ENCODE measurements at places on chromosomes 4 and X.

DNA sequence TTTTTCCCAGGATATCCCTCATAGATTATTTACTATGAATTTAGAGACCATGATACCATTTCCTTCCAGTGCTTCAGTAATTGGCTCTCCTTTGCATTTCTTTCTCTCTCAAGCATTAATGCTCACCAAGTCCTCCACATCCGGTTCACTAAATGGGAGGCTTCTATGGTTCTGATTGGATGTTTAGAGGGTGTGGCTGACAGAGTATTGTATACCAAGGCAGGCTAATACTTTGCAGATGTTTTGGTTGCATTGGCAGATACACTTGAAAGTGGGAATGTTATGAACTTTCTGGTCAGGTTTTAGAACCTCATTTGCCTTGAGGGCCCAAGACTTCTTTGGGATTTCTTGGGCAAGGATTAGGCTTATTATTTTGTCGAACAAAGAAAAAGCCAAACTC is 24.2 kb downstream of the CBLL2 start:
- DNase-seq = no peak

- no peak for DNase-seq
Measured at GRCh38 chr4:127291316-127291715, 341.4 kb upstream of the INTU start.

DNA sequence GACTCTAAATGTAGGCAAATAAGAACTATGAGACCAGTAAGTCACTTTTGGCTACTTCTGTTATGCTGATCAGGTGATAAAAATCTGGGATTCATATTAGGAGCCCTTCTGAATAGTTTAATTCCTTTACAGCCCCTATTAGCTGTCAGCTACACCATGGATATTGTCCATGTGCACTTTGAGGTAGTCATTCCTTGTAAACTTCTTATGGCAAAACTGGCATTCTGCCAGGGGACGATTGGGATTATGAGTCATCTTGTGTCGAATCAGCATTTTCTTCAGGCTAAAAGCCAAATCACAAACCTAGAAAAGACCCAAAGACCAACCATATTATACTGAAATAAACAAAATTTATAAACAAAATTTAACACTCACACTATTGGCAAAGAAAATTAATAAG is 227.6 kb downstream of the PRDM5 start:
- DNase-seq = no peak

GRCh38 chrX:154428176-154429171 is at the start of gene ATP6AP1:
TSS of gene ATP6AP1 (plus strand) at chrX:154428677. CDS start at chrX:154428693, 16 bp downstream.
- peak; percentile 92 for DNase-seq

GRCh38 chr4:3442959-3443749 is 1.4 kb downstream of the HGFAC start:
- peak; percentile 61 for DNase-seq

DNA sequence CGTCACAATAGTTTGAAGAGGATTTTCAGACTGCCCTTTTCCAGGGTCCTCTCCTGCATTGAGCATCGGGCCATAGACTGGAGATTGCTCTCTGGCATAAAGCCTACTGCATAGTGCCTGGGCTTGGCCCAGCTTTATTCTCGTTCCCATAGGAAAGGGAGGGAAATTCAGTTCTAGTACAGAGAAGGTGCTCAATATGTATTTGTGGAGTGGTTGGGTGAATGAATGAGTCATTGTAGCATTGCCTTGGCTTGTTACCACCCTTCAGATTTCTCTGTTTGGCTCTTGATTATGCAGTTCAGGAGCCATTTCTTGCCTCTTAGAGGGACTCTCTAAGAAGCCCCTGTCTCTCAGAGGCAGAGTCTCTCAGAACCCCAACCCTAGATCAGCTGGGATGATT is 2.6 kb downstream of the TMEM35A start:
- no peak for DNase-seq

DNA sequence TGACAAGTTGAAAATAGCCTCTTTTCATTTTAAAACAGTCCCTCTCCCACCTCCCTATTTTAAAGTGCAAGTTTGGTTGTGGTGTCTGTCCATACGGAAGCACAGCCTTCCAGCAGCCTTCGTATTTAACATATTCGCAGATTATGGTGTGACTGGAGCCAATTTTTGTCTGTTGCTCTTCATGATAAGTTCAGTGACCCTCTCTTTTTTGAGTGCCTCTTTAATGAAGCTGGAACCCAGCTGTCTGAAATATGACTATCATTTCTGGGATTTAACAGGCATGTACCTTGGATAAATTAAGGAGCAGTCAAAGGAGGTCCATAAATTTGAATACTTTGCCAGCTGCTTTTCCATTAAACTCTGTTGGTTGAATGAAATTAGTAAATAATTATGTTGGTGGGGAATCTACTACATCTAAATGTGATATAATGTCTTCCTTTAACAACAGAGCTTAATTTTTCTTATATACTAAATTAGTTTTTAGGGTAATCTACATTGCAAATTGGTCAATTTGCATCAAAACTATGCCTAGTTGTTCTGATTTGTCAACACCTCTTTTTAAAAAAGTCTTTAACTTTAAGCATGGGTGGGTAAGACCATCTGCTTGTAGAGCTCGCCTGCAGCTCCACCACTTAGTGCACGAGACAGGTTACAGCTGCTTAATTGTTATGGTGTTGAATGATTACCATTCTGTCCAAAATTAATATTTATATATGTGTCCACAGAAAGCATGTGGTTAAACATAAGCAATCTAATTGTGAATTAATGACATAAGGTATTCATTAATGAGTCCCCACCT is 216.6 kb downstream of the DCTD start:
- no peak for DNase-seq

DNA sequence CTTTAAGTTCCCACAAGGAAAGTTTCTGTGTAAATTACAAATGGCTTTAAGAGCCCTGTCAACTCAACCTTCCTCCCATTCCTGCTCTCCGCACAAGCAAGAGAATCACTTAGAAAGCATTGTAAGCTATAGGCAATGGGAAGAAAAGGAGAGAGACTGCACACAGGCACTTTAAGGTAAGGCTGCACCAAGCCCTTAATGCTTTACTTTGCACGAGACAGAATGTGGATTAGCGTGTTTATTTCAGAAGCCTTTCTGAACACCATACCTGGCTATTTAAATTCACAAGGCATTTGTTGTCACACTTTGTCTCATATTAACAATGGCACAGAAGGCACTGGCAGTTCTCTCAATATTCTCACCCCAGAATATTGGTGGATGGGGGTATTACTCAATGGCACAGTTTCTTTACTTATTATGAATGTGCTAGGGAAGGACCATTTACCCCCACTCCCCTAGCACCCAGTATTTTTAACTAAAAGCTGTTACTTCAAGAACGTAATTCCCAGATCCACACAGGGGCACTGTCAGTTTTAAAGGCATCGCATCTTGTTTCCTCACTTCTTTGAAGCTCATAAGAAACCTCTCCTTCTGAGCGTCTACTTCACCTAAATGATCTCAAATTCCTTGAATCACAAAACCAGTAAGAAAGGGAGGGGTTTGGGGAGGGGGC is 150.0 kb downstream of the MAML3 start:
- no peak for DNase-seq

DNA sequence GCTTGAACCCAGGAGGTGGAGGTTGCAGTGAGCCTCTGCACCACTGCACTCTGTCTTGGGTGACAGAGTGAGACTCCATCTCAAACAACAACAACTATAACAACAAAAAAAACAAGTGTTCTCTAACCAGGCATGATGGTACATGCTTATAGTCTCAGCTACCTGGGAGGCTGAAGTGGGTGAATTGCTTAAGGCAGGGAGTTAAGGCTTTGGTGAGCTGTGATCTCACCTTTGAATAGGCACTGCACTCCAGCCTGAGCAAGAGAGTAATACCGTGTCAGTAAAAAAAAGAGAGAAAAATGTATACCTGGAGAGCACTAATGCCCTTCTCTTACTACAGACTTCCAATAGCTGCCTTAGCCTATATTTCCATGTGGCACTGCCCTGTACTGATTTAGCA is 18.9 kb upstream of the USP9X start:
- no peak for DNase-seq

- no peak for DNase-seq
Measured at GRCh38 chrX:151710457-151710856, 5.4 kb upstream of the FATE1 start.

GRCh38 chr4:185708348-185708747 is 103.6 kb downstream of the SORBS2 start:
- no peak for DNase-seq

DNA sequence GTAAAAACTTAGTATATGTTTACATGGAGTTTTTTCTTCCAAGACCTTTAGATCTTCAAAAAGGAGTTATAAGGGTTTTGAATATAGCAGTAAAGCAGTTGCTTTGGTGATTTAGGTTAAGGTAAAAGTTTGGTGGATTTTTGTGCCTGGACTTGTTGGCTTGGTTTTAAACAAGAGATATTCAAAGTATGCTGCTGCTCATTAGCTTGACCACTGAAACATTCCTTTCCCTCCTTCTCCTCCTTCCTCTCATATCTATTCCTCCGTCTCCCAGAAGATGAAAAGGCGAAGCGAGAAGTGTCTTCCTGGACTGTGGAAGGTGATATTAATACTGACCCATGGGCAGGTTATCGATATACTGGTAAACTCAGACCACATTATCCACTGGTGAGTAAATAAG is 38.4 kb downstream of the METAP1 start:
- DNase-seq = no peak

DNA sequence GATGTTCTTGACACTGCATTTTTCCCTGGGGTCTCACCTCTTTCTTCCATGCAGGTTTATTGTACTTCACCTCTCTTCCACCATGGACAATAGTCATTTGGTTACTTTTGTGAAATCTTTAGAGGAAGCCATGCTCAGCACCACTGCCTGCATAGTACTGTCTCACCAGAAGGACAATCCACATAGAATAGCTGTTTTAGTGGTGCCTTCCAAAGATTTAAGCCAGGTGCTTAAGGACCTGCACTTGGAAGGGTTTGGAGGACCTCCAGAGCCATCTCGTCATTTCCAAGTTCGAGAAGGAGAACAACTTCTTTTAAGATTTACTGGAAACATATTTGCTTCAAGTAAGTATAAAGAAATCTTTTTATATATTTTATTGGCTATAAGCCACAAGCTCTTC is 26.7 kb downstream of the DTHD1 start:
- DNase-seq = no peak

DNA sequence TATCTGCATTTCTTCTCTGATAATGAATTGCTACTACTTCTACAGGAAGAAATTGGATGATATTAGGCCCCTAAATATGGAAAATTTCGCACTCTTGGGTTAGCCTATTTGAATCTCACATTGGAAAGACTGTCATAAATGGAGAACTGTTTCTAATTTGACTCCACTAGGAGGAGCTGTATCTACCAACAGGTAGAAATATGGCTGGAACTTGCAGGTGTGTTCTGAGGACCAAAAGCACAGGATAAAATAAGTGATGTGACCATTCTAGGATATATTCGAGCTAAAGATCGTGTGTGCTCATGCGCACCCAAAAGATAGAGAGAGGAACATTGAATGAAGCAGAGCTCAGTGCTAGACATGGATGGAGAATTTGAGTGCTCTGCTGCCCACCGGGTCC is 4.8 kb upstream of the NKAP start:
- no peak for DNase-seq

- no peak for DNase-seq
Measured at GRCh38 chrX:105773801-105774200, 48.5 kb upstream of the NRK start.

DNA sequence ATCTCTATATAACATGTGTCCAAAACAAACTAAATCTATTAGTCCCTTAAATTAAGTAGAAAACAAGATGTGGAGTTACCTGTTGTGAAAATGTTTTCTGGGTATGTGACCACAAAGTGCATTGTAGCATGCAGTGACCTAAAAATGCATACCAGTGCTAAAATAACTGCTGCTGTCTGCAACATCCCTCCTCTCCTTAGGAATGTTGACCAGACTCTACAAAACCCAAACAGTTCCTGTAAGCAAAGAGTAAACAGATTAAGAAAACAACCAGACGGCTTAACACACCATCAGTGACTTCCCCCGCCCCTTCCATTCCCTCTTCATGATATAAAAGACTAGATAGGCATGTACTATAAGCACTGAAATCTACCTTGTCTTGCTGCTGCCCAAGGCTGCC is 15.8 kb upstream of the RAB33B start:
- no peak for DNase-seq

- peak; percentile 90 for DNase-seq
Measured at GRCh38 chrX:103464774-103465117, 54.5 kb downstream of the RAB40A start.

DNA sequence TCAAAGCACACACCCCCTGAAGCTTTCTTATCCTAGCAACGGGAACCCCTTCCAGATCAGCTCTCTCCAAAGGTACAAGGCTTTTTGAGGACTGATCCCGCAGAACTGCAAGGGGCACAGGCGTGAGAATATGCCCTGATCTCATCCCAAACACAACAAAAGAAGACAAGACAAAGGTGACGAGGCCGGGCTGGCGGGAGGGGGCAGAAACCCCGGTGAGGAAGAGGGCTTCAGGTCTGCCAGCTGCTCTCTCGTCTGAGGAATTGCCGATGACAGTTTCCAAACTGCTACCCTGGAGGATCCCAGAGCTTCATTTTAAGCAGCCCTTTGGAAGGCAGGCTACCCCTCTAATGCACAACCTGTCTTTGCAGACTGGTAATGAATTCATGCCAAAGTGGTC is 3.4 kb downstream of the HCFC1 start:
- no peak for DNase-seq

- DNase-seq = peak; percentile 42
Measured at GRCh38 chr4:38967260-38968095, 64.7 kb downstream of the TMEM156 start.

DNA sequence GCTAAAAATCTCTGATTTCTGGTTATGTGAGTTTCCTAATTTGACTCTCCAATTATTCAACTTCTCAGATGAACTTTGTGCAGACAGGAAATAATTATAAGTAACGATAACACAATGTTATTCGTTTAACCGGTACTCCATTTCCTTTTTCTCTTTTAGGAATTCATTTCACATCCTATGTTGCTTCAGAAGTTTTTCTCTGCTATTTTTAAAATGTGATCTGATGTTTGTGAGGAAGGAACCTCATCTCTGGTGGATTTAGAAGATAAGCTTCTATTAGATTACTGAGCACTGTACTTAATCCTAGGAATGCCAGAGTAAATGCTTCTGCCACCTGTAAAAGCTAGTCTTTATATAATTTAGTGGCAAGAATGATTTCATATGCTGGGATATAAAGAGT is 116.0 kb upstream of the ETNPPL start:
- DNase-seq = no peak

GRCh38 chr4:158341896-158342295 is 131.6 kb downstream of the TMEM144 start:
- DNase-seq = no peak

Data from inflammatory macrophage treated with lipopolysaccharide for 1 hour (primary cell).